Esophagus muscularis mucosa (tissue), 4 donors: ENCODE measurements at places on chromosomes 4 and X. TPM values are rescaled to one million over a fixed set of nuclear protein-coding genes. Genes with fewer than 3 reads are reported as not detected.

GRCh38 chrX:121546317-121546716, 498.9 kb downstream of the GLUD2 start:
- H3K36me3 ChIP-seq: no peaks in the 10 kb centered on the region
- DNase-seq: no peak
- no peak overlapping the region for H3K4me3 ChIP-seq
- no peaks in the 10 kb centered on the region for H3K4me1 ChIP-seq
- no peaks in the 10 kb centered on the region for H3K27me3 ChIP-seq
- H3K27ac ChIP-seq: no peak overlapping the region

DNA sequence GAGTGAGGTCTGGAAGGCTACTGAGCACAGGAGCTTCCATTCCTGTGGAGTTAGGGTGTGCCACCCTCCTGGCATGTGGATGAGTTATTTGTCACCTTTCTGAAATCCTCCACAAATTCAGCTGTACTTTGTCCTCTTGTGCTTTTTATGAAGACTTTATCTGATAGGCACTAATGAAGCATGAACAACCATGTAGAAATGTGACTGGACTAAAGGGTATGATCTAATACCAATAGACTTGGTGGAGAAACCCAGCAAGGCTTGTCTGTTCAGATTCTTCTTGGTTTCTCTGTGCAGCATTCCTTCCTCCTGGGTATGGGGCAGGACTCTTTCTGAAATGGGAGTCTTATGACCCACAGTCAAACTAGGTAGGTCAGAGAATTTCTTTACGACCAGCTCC, 9.6 kb downstream of the NBDY start:
- H3K4me1 ChIP-seq: peaks cover 3% of the 10 kb centered on the region
- H3K4me3 ChIP-seq: no peak overlapping the region
- H3K27me3 ChIP-seq: no peaks in the 10 kb centered on the region
- DNase-seq: no peak

The TIMM8A gene
- 3.7 TPM for total RNA-seq

The SEPTIN11 gene
- total RNA-seq: 74.1 TPM

DNA sequence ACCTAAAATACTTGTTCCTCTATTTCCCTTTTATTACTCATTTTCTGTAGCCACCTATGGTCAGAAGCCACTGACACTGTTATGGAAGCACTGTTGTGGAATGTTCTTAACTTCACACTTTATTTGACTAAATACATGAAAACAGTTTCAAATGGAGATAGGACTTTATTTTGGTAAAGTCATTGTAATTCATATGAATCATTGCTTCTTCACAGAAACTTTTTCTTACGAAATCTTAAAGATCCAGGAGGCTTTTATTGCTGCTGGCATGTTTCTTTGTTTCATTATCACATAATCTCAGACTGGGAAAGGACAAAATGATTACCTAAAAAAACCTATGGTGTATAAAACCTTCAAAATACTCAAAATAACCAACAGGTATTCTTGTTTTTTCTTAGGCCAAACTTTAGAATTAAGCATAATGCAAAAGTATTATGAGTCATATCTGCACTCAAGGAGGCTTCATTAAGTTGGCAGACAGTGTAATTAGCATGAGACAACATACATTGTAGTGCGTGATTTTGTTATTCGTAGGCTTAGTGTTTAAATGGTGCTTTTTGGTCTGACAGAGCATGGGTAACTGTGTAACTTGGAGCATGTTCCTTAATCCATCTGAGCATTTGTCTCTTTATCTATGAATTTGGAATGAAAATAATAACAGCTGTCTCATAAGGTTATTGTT, 58.0 kb downstream of the SH3BGRL start:
- H3K27ac ChIP-seq: peak overlapping the region; percentile 71
- no peaks in the 10 kb centered on the region for H3K4me1 ChIP-seq
- no peaks in the 10 kb centered on the region for H3K27me3 ChIP-seq
- H3K4me3 ChIP-seq: no peak overlapping the region
- H3K36me3 ChIP-seq: no peaks in the 10 kb centered on the region

GRCh38 chrX:11888421-11888820, 130.4 kb downstream of the MSL3 start:
- DNase-seq: no peak
- H3K4me1 ChIP-seq: no peaks in the 10 kb centered on the region
- H3K27ac ChIP-seq: no peak overlapping the region
- H3K36me3 ChIP-seq: no peaks in the 10 kb centered on the region

- no peaks in the 10 kb centered on the region for H3K27me3 ChIP-seq
- no peaks in the 10 kb centered on the region for H3K36me3 ChIP-seq
- peak overlapping the region; percentile 66 for H3K4me3 ChIP-seq
- no peak for DNase-seq
- no peak overlapping the region for H3K27ac ChIP-seq
- peaks cover 5% of the 10 kb centered on the region for H3K4me1 ChIP-seq
Measured at GRCh38 chrX:16946971-16947562, 609 bp downstream of the REPS2 start.

DNA sequence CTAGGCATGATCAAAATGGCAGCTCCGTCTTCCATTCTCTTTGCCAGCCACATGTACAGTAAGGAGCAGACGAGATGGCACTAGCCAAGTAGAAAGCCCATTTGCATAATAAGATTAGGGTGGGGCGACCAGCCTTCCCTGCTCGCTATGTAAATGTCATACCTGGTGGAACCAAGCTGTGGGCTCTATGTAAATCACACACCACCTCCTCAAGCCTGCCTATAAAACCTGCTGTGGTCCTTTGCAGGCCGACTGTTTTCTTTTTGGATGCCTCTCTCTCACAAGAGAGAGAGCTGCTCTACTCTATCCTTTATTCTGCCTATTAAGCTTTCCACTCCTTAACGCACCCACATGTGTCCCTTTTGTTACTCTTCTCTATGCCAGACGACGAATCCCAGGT, 1472.7 kb downstream of the ARAP2 start:
- H3K27ac ChIP-seq: no peak overlapping the region
- no peaks in the 10 kb centered on the region for H3K4me1 ChIP-seq
- DNase-seq: no peak
- H3K27me3 ChIP-seq: no peaks in the 10 kb centered on the region

The KLHL13 gene
- 18.0 TPM for total RNA-seq

The KIT gene
- 74.2 TPM for total RNA-seq

- H3K27me3 ChIP-seq: no peaks in the 10 kb centered on the region
- H3K36me3 ChIP-seq: no peaks in the 10 kb centered on the region
- no peak overlapping the region for H3K27ac ChIP-seq
- no peak for DNase-seq
Measured at GRCh38 chr4:101294597-101294996, 52.7 kb downstream of the PPP3CA start.

DNA sequence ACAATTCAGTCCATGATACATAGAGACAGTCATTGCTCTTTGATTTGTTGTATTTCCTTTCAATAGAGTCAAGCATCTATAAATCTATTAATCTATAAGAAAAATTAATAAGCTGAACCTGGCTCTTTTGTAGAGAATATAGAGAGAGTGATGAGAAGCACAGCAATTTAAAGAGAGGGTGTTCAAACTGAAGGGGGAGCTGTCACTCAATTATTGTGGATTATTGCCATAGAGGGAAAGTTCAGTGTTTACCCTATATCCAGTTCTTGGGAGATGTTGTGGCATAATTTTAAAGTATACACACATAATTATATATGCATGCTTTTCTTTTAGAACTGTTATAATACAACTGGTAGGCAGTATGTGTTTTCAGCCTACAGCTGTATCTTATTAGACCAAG, 1469.0 kb upstream of the PABPC4L start:
- H3K4me1 ChIP-seq: no peaks in the 10 kb centered on the region
- DNase-seq: no peak
- H3K4me3 ChIP-seq: no peak overlapping the region
- H3K27ac ChIP-seq: no peak overlapping the region
- H3K36me3 ChIP-seq: no peaks in the 10 kb centered on the region
- H3K27me3 ChIP-seq: no peaks in the 10 kb centered on the region

- no peak overlapping the region for H3K27ac ChIP-seq
- DNase-seq: no peak
- H3K4me3 ChIP-seq: no peak overlapping the region
- no peaks in the 10 kb centered on the region for H3K27me3 ChIP-seq
- no peaks in the 10 kb centered on the region for H3K4me1 ChIP-seq
Measured at GRCh38 chr4:51963841-51964517, 56.2 kb downstream of the LRRC66 start.

GRCh38 chrX:16807976-16808542, 21.8 kb downstream of the TXLNG start:
- peak overlapping the region; percentile 24 for H3K4me3 ChIP-seq
- H3K4me1 ChIP-seq: peaks cover 21% of the 10 kb centered on the region
- H3K36me3 ChIP-seq: peaks cover 9% of the 10 kb centered on the region
- H3K27me3 ChIP-seq: no peaks in the 10 kb centered on the region
- no peak for DNase-seq
- H3K27ac ChIP-seq: no peak overlapping the region

DNA sequence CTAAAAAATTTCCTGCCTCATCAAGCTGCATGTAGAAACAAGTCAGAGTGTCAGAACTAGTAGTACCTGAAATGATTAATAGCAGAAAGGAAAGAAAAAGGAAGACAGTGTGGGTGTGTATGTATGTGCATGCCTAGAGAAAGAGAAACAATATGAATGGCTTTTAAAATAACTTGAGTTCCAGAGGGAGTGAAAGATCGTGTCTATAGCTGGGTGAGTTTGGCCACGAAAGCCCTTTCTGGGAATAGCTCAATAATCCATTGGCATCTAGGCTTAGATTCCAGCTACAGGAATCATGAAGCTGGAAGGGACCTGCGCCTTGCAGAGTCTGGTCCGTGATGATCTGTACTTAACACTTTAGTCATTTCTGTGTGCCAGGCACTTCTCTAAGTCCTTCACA, 195.6 kb downstream of the RAPGEF2 start:
- no peak overlapping the region for H3K4me3 ChIP-seq
- no peaks in the 10 kb centered on the region for H3K27me3 ChIP-seq
- H3K4me1 ChIP-seq: peaks cover 41% of the 10 kb centered on the region
- no peak for DNase-seq
- H3K36me3 ChIP-seq: no peaks in the 10 kb centered on the region

The COX7B2 gene
- total RNA-seq: not detected

DNA sequence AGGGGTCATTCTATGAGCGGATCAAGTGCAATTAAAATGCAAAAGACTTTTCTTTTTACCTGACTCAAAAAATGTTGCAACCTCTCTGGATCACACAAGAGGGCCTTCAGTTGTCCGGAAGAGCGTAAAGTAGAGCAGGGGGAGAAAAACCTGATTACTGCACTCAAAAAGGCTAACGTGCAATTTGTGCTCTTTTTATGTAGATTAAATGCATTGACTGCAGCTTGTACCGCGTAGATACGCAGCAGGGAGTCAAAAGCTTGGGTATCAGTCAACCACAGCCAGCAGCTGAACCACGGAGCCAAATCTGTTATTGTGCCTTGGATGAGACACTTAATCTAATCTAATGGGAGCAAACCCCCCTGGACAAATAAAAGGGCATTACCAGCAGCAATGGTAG, 107.3 kb upstream of the RAI2 start:
- DNase-seq: no peak
- H3K27ac ChIP-seq: no peak overlapping the region
- H3K4me3 ChIP-seq: no peak overlapping the region
- H3K27me3 ChIP-seq: no peaks in the 10 kb centered on the region
- no peaks in the 10 kb centered on the region for H3K36me3 ChIP-seq
- H3K4me1 ChIP-seq: no peaks in the 10 kb centered on the region

The FGF16 gene
- 0.42 TPM for total RNA-seq

The PHOX2B gene
- total RNA-seq: 3.0 TPM

- peaks cover 16% of the 10 kb centered on the region for H3K4me1 ChIP-seq
- DNase-seq: no peak
- no peaks in the 10 kb centered on the region for H3K27me3 ChIP-seq
- no peak overlapping the region for H3K27ac ChIP-seq
Measured at GRCh38 chrX:48578661-48579128, 4.4 kb downstream of the RBM3 start.

The SLITRK2 gene
- 0.45 TPM for total RNA-seq

The DACH2 gene
- not detected for total RNA-seq

DNA sequence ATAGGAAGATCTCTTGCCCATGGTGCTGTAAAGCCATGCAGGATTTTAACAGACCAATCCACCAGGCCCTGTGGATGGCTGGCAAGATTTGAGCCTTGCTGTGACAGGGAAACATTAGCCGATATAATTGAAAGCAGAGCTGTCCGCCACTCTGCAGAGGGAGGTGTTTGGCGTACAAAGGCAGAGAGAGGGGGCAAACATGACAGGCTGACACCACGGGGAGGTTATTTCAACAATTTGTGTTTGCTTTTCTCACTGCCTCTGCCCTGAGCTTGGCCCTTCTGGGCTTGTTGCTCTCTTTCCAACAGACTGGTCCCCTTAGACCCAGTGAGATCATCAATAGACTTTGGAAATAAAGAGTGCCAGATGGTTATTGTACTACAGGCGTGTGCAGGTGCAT, 59.4 kb downstream of the CLNK start:
- H3K4me1 ChIP-seq: no peaks in the 10 kb centered on the region
- H3K27ac ChIP-seq: no peak overlapping the region
- DNase-seq: no peak
- H3K4me3 ChIP-seq: no peak overlapping the region
- H3K36me3 ChIP-seq: no peaks in the 10 kb centered on the region
- H3K27me3 ChIP-seq: no peaks in the 10 kb centered on the region

DNA sequence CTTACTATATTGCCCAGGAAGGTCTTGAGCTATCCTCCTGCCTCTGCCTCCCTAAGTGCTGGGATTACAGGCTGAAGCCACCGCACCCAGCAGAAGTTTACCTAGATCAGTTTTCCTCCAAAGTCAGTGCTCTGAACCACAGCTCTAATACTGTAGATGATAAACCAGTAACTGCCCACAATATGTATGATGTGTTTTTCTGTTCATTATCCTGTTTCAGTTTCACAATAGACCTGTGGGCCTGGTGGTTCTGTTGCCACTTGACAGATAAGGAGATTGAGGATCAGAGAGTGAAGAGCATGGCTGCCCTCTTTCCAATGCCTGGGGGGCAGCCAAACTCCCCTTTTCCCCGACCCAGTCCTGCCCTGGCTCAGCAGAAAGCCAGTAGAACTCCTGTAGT, 87.0 kb downstream of the EFNB1 start:
- no peaks in the 10 kb centered on the region for H3K27me3 ChIP-seq
- H3K27ac ChIP-seq: no peak overlapping the region
- no peak for DNase-seq

- no peak overlapping the region for H3K4me3 ChIP-seq
- no peak for DNase-seq
- H3K27ac ChIP-seq: no peak overlapping the region
- no peaks in the 10 kb centered on the region for H3K4me1 ChIP-seq
- no peaks in the 10 kb centered on the region for H3K36me3 ChIP-seq
Measured at GRCh38 chrX:118251271-118251670, 94.6 kb upstream of the WDR44 start.

DNA sequence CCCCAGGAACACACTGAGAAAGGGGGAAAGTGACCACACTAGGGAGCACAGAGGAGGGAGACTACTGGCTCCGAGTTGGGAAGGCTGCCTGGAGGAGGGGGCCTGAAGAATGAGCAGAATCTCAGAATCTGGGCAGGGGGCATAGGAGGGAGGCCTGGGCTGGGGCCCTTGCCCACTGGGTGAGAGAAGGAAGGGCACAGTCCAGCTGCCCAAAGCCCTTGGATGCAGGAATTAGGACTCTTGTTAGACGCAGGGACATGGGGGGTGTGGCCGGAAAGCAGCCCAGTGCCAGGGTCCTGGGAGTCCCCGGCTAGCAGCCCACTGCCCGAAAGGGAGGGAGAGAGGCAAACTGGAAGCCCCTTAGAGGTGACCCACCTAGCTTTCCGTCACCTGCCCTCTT, 1.9 kb upstream of the DUSP9 start:
- H3K27me3 ChIP-seq: peaks cover 97% of the 10 kb centered on the region
- no peak for DNase-seq

GRCh38 chr4:9947168-9948062, 73.9 kb downstream of the SLC2A9 start:
- no peaks in the 10 kb centered on the region for H3K4me1 ChIP-seq
- H3K4me3 ChIP-seq: no peak overlapping the region
- H3K27ac ChIP-seq: no peak overlapping the region
- DNase-seq: peak; percentile 74
- H3K27me3 ChIP-seq: no peaks in the 10 kb centered on the region

The WDR44 gene
- 26.2 TPM for total RNA-seq
